Choroid plexus epithelial cell (primary cell): ENCODE measurements at places on chromosomes 2 and 18.

DNA sequence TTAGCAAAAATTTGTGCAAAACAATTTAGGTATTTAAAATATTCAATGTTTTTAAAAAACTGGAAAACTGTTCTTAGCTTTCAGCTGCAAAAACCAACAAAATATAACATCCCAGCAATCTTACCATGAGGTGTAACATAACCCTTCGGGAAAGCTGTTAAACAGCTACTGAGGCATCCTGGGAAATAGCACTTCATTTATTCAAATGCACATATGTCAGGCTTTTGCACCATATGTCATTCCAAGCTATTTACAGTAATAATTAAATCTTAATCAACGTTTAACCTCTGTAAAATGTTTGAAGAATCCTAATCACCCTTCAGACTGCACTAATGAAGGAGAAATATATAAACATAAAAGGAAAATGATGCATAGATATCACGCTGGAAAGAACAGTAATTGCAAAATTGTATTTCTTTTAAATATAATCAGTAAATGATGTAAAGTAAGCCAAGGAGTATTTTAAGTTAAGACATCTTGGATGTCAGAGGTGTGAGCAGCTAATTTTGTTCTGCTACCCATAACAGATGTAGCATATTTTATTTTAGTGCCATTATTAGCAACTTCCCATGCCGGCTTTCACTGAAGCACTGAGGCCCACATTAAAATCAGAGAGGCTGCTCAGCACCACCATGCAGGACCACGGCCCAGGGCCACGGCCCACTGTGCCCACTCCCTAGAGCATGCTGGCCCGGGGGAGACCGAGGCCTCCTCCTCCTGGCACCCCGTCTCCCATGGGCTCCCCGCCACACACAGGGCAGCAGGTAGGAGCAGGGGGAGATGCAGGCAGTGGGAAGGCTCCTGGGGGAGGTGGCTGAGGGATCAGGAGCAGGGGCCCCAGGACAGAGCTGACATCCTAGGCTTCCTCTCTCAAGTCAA is 30.9 kb downstream of the EMX1 start:
- DNase-seq, result no peak

DNA sequence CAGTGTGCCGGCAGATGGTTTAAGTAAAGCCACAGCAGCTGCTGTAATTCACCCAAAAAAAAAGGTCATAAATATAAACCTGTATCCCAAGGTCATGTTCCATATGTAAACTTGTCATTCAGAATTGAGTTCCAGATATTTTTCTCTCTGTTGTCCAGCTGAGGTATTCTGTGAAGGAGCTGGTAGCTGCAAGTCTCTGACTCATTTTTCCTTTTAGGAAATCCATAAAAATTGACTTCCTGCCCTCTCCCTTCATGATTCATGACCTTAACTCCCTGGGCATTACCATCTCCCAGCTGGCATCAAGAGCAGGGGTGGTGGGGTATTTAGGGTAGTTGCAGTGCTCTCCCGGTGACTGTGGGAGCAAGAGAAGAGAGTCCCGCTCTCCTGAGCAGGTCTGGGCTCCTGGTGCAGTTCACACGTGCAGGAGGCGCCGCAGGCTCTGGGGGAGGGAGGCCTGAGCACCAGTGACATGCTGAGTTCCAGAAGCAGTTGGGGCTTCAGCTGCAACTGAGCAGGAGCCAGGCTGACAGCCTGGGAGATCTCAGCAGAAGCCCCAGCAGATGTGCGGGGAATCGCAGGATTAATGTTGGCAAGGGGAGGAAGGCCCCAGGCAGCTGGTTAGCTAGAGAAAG is 192.6 kb downstream of the MGAT5 start:
- DNase-seq, result peak; percentile 25

DNA sequence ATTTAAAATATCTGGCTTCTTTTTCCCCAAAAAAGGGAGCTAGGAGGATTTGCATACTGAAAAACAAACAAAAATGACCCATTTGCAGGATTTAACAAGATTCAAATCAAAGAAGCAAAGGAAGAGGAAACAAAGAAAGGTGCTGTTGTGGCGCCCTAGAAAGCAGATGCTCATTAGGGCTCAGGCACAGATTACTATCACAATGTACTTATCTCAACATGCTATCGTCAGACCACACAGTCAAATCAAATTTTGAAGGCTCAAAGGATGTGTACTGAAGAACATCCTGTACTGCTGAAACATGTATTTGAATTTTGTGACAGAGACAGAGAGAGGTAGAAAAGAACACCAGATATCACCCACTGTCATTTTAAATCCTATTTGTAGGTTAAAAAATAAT is 10.9 kb downstream of the RBMS1 start:
- DNase-seq, result no peak

- no peak for DNase-seq
Measured at GRCh38 chr2:119691189-119691588, 12.2 kb downstream of the TMEM177 start.

- no peak for DNase-seq
Measured at GRCh38 chr2:54038835-54039234, 68.0 kb upstream of the PSME4 start.

GRCh38 chr2:42067521-42067920 is 19.7 kb downstream of the PKDCC start:
- DNase-seq, result no peak

DNA sequence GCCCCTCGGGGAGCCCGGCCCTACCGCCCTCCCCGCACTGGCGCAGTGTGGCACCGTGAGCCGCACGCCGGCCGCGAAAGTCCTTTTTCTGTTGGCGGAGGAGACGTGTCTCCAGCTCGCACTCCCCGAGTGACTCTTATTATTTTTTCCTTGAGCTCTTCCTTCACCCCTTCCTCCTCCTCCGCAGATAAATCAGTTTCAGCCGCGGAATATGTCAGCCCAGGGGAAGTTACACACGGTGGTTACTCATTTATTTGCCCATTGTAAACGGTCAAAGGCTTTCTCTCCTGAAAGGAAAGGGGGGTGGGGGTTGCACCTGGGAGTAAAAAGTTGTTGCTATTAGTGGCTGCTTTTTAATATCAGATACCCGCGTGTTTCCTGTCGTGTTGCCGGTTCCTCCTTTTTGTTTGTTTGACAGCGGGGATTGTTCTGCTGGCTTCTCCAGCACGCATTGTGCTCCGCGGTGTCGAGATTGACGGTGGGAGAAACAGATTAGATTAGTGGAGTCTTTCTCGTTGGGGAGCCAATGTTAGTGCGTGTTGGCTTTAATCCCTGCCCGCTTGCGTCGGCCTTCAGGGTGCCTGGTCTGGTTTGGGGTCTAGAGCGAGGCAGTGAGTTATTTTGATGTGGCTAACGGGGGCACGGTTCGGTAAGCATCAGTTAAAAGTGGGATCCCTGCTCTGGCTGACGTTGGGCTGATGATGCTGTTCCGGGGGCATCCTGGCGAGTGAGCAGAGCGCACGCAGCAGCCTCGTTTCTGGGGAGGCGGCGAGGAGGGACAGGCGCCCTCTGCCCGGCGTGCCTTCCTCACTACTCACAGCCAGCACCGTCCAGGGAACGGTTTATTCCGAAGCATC is 1.6 kb downstream of the CRIM1 start:
- peak; percentile 79 for DNase-seq
